HFF-Myc (cell line): ENCODE measurements at places on chromosomes 11 and 22.

DNA sequence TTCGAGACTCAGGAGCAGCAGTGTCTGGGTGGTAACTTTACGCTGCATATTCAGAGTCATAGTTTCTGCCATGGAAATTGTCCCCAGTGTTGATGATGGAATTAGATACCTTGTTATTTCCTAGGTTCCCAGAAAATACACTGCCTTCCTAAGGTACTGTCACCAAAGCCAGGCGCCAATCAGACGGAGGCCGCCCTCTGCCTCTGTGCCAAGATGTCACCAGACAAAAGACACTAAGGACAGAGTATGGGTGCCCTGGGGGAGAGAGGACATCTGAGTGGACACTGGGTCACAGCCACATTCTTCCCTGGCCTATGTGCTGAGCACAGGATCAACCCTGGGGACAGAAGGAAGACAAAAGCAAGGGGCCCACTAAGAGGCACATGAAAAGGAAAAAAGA is 11.2 kb downstream of the PLA2G6 start:
- DNase-seq: no peak

DNA sequence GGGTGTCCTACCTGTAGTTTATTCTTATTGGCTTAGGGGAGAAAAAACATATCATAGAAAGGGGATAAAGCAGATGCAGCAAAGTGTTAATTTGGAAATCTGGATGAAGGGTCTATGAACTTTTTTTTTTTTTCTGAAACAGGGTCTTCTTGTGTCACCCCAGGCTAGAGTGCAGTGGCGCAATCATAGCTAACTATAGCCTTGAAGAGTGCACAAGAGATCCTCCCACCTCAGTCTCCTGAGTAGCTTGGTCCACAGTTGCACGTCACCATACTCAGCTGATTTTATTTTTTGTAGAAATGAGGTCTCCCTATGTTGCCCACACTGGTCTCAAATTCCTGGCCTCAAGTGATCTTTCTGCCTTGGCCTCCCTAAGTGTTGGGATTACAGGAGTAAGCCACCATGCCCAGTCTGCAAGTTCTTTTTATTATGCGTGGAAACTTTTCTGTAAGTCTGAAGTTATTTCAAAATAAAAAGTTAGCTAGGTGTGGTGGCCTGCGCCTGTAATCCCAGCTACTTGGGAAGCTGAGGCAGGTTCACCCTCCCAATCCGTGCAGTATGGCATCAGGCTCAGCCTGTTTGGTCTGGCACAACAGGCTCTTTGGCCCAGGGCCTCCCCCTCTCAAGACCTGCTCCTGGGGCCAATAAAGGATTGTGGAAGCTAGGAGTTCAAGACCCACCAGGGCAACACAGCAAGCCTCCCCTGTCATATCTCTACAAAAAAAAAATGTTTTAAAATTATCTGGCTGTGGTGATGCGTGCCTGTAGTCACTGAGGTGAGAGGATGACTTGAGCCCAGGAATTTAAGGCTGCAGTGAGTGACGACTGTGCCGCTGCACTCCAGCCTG is 111.9 kb downstream of the MED15 start:
- DNase-seq: no peak

DNA sequence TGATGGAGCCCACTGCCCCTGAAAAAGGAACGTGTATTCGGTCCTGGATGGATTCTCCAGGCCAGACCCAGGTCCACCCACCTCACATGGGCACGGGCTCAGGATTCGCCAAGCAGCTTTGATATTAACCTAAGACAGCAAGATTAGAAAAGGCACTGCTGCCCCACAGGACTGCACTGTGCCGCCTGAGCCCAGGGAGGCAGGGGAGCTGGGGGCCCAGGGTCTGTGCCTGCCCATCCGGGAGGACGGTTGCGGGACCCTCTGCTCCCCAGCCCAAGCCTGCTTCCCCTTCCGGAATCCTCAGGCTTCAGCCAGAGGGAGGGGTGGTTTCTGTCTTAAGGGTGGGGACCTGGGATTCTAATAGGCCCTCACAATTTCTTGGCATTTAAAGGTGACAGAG is 13.5 kb upstream of the VSIG10L2 start:
- DNase-seq: no peak

DNA sequence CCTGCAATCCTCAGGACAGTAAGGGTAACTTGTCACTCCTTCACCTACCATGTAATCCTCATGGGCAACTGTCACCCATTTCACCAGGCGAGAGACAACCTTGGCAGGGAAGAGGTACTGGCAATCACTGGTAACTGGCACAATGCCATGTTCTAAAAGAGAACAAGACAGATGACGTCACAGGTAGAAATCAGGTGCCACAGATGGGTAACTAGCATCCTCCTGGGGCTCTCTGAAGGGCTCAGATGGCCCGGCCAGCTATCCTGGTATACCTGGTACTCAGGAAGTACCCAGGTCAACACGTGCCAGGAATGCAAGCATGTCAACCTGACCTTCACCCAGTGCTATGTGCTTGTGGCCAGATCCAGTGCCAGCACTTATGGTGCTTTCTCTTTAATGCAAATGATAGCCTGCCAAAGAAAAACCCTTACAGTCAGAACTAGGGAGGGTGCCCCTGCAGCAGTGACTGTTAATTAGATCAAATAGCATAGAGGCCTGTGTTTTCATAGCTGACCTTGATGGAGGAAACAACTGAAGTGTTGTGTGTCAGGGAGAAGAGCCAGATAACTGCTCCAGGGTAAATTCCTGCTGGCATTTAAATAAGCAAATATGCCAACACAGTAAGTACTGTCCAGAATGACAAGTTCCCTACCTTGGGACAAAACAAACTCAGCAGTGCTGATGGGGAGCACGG is 36.2 kb downstream of the THOC5 start:
- DNase-seq: no peak

DNA sequence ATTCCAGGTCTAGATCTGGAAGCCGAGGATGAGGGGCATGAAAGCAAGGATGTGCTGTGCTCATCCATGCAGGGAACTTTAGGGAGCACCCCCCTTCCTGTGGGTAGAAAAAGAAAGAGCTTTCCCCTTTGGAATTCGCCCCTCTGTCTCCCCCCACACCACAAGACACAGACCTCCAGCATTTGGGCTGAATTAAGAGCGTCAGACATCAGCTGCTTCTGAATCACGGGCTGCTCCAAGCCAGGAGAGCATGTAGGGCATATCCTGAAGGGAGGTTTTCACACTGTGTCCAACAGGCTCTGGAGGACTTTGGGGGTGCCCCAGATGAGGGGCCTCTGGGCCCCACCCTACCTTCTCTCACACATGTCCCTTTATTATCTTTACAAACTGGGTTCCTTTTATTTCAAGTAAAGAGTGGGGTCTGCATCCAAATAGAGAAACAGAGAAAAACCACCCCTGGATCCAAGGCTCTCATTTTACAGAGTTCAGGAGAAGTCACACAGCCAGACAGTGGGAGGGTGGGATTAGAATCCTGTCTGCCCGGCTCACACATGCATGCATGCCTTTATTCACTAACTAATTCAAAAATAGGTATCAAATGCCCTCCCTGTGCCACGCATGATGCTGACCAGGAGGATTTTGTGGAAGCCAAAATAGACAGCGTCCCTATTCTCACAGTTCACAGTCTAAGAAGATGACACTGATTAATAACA is 52.8 kb downstream of the LRRC32 start:
- DNase-seq: no peak

DNA sequence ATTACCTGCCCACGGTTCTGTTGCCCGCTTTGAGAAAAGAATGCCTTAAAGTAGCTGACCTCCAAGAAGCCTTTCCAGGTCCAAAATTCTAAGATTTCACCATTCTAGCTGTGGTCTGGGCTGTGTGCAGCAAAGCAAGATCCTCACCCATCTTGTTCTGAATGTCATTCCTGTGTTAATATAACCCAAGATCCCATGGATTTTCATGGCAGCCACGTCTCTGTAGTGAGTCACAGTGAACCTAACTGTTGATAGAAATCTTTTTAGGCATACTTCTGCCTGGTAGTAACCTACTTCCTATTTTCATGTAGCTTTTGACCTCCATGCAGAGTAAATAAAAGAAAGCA is 210.0 kb downstream of the NAV2 start:
- no peak for DNase-seq

- no peak for DNase-seq
Measured at GRCh38 chr11:74284466-74284865, 27.0 kb downstream of the P4HA3 start.

DNA sequence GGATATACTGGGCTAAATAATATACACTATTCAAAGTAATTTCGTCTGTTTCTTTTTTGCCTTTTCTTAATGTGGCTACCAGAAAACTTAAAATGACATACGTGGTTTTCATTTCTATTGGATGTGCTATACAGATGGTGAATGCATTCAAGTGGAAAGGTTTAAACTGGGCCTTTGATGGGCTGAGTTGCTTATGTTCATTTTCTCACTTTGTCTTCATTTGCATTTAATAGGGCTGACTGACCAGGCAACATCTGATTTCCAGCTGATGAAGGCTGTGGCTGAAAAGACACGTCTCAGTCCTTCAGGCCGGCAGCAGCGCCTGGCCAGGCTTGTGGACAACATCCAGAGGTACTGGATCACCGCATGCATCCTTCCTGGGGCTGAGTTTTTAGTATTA is 27.9 kb downstream of the PIWIL4 start:
- no peak for DNase-seq

GRCh38 chr11:123302751-123303195 is 107.7 kb upstream of the CLMP start:
- DNase-seq: peak; percentile 25

DNA sequence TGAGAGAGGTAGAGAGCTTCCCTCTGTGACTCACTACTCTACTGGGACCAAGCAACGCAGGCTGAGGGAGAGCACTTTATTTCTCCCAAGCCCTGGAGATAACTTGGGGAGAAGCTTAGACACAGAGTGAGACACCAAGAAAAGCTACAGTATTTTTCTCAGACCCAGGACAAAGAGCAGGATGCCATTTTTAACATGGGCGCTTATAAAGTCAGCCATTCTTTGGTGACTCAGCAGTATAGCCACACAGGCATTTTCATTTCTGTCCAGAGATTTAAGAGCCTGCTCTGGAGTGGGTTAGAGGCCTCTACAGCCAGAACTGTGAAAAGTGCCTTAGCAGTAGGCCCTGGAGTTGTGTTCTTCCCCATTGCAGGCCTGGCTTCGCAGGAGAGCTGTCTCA is 55.0 kb upstream of the GLYAT start:
- no peak for DNase-seq

GRCh38 chr11:45860764-45861510 is 13.7 kb downstream of the CRY2 start:
- no peak for DNase-seq

- DNase-seq: no peak
Measured at GRCh38 chr11:46280706-46281105, 3.2 kb downstream of the CREB3L1 start.

- no peak for DNase-seq
Measured at GRCh38 chr11:69931994-69932910, 113.0 kb upstream of the FGF3 start.

DNA sequence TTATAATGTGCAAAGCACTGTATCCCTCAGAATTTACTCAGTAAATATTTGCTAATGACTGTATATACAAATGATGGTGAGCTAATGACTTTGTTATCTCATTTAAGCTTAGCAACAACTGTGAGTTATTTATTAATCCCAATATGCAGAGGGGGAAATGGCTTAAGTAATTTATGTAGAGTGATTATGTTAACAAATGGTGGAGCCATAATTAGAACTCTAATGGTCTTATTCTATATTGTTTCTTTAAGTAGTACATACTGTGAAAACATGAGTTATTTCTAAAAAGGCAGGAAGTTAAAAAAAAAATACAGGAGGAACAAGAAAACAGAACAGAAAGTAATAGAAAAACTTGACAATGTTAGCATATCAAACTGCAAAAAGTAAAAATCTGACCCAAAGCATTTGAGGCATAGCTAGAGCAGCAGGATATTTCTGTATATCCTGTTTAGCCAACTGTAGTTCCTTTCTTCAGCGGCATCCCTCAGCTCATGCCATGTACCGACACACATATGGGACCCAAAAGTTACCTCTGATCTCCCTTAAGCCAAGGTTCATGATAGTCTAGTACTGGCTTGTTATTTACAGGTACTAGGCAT is 94.2 kb downstream of the FCHSD2 start:
- DNase-seq: no peak

GRCh38 chr11:16043617-16044016 is 312.7 kb downstream of the SOX6 start:
- no peak for DNase-seq
